ENCODE measurements at places on chromosomes 11 and 22.
A peak's percentile ranks its signal among the peaks of the same experiment; 100 is the strongest.

DNA sequence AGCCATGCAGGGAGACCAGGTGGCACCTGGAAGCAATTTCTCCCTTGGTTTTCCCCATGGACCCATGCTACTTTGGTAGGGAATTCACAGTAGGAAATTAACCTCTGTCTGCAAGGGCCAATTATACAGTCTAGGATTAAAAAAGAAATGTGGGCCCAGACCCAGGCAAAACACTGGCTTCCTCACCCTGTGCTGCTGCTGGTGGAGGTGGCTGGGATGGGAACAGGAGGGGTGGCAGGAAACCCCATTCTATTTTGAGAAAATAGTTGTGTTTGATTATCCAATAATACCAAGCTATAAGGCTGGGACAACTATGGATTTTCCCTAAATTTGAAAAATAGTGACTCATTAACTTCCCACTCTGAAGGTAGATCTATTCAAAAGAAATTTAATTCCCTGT lies 417.0 kb upstream of the NARS2 start:
- DNase-seq = no peak

GRCh38 chr11:2156416-2157182 lies 4.4 kb downstream of the INS start:
- DNase-seq = peak; percentile 29

DNA sequence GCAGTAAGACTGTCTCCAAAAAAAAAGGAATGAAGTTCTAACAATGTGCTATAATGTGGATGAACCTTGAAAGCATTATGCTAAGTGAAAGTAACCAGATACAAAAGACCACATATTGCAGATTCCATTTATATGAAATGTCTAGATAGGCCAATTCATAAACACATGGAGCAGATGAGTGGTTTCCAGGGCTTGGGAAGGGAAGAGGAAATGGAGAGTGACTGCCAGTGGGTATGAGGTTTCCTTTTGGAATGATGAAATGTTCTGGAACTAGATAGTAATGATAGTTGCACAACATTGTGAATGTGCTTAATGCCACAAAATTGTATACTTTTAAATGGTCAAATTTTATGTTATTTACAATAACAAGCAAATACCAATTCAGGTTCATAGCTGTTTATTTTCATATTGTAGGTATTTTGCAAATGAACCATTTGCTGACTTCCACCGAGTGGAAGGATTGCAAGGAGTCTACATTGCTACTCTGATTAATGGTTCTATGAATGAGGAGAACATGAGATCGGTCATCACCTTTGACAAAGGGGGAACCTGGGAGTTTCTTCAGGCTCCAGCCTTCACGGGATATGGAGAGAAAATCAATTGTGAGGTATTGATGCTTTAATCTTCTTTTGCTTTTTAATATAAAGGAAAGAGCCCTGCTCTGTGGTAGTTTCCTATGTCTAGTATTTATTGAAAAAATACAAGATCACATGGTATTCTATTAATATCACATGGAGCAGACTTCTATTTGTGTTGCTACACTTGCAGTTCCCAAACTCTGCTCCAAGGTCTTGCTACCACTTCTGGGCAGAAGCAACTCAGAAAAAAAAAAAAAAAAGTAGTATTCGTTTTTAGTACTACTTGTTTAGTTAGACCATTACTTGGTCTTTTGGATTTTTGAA lies 67.7 kb upstream of the SORL1-AS1 start:
- DNase-seq = no peak

DNA sequence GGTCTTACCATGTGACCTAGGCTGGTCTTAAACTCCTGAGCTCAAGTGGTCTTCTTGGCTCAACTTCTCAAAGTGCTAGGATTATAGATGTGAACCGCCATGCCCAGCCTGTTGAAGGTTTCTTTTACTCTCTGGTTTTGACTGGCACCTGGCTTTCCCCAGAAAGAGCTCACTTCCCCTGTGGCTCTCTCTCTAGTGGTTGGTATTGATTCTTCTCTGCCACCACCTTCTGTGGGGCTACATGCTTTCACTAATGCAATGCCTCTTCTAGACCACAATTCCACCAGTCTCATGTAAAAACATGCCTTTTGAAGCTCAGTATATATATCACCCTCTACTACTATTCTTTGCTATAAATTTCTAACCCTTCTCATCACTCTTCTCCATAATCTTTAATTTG lies 67.2 kb downstream of the CCDC83 start:
- no peak for DNase-seq

- DNase-seq = no peak
These were observed 4.1 kb downstream of the TMEM80 start for GRCh38 chr11:699753-700152.

- no peak for DNase-seq
These were observed 4.6 kb downstream of the OOSP4A start for GRCh38 chr11:59968395-59968783.

DNA sequence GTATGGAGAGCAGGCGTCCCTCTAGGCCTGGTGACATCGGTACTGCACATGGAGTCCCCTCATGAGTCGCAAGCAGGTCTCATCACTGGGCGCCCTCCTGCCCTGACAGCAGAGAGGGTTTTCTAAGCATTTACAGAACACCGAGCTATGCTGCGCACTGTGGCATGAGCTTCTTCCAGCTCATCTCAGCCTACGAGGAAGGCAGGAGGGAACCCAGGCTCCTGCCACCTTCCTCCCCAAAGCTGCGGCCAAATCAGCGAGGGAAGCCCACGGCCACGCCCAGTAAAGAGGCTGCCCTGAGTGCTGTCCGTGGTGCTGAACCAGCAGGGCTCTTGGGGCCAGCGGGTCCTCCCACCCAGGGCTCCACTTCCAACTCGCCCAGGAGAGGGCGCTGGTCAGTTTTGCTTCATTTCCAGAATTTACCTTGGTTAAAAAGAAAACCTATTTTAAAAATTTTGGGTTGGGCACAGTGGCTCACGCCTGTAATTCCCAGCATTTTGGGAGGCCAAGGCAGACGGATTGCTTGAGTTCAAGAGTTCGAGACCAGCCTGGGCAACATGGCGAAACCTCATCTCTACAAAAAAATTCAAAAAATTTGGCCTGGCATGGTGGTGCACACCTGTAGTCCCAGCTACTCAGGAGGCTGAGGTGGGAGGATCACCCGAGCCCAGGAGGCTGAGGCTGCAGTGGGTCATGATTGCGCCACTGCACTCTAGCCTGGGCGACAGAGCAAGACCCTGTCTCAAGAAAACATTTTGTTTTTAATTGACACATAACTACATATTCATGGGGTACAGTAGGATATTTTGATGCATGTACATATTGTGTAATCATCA lies 34.2 kb downstream of the PHF21B start:
- peak; percentile 20 for DNase-seq

DNA sequence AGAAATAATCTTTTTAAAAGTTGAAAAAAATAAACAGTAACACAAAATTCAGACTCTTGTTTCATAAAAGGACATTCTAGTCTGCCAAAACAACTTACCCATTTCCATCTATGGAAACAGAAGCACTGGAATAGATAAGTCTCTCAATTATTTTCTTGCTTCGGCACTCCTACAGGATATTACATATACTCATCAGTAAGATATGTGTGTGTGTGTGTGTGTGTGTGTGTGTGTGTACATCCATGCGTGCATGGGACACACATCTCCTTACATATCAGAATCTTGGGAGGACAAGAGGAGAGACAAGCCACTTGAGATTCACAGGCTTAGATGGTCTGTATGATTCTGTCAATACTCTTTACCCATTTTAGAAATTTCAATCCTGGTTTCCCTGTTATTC lies 144.6 kb downstream of the ATG16L2 start:
- DNase-seq = no peak

- DNase-seq = no peak
These were observed 28.4 kb downstream of the MMP13 start for GRCh38 chr11:102926961-102927623.

- DNase-seq = no peak
These were observed 10.9 kb downstream of the PRRG4 start for GRCh38 chr11:32840587-32840986.

- DNase-seq = no peak
These were observed 128.7 kb upstream of the TOP3B start for GRCh38 chr22:22111267-22111751.

DNA sequence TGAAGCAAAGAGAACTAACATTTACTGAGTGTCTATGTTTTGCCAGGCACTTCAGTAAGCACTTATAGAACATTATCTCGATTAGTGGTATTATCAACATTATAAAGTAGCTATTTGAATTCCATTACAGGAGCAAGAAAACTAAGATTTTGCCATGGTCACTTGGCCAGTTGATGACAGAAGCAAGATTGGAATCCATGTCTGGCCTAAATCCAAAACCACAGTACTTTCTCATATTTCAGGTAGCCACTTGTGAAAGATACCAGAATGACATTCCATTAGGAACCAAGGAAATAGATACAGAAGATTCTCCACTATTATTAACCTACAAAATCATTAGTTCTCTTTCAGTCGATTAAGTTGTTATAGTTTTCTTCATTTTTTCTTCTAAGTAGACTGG lies 691.0 kb upstream of the API5 start:
- DNase-seq = no peak

- DNase-seq = peak; percentile 83
These were observed 14.4 kb downstream of the PPM1F start for GRCh38 chr22:21938071-21938822.

DNA sequence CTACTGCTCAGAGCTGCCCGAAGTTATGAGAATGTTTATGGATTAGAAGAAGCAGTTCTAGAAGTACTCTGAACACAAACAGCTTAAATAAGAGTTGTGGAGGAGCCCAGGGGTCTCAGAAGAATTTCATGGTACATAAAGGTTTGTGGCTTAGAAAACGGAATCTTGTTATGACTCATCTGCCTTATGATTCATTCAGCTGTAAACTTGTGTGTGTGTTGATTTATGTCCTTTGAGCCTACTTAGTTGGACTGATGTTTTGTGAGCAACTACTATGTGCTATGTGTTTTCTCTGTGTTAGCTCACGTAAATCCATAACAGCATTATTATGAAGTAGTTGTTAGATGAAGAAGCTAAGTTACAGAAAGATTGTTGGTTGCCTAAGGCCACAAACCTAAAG lies 203.7 kb downstream of the PGR start:
- no peak for DNase-seq

- no peak for DNase-seq
These were observed 179.2 kb upstream of the ARHGAP20 start for GRCh38 chr11:110891411-110891810.
